ENCODE measurements at places on chromosomes 7 and 10.

DNA sequence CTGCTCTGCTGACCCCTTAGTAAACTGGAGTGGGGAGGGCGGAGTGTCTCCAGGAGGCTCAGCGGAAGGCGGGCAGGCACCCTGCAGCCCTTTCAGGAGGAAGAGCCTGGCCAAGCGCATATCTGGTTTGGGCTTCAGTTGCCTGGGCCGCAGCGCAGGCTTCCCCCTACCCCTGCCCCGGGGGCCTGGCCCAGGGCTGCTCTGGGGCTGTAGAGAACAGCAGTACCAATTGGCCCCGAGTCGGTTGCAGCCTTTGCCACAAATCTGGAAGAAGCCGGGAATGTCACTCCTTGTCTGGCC lies 28.1 kb upstream of the JAKMIP3 start:
- no peak for DNase-seq

- DNase-seq: no peak
Measured at GRCh38 chr10:101225846-101226421, 3.3 kb downstream of the LBX1 start.

DNA sequence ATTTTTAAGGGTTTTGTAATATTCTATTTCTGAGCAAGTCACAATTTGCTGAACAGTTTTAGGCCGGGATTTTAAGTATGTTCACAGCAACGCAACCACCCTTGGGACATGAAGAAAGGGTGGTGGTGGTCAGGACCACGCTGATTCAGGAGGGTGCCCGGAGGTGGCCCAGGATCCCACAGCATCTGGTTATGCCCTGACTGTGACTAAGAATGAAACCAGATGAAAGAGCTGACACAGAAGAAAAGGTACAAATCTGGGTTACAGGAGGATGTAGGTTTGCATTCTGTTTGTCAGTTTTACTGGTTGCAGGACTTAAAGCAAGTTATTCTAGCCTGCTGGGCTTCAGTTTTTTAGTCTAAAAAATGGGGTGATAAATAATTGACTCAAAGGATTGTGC lies 279.7 kb downstream of the CCSER2 start:
- DNase-seq: no peak

DNA sequence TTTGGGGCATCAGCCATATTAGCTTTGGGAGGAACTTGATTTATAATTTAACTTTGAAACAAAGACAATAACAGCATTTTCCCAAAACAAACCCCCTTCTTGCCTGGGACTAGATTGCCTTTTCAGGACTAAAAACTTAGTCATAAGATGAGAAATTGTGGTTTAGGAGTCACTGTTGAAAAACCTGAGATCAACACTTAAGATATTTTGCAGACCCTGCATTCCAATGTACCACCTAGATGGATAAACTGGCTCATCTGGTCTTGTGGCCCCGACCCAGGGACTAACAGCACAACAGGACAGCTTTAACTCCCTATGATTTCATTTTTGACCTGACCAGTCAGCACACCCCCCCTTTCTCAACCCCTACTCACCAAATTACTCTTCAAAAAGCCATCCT lies 1165.4 kb downstream of the XPNPEP1 start:
- no peak for DNase-seq

DNA sequence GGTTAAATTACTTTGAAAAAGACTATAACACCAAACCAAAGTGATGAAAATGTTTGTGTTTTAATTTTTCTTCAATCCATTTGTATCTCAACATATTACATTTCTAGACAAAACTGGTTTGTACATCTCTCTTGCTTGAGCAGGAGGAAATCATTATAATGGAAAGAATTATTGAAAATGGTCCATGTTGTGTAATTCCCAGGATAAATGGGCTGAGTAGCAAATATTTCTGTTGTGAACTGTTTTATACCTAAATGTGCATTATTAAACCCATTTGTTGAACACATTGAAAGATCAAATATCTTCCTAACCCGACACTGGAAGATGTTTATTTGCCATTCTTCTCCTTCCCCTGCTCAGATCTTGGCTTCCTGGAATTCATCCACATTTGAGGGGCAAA lies 14.1 kb upstream of the CDK6 start:
- DNase-seq: no peak

DNA sequence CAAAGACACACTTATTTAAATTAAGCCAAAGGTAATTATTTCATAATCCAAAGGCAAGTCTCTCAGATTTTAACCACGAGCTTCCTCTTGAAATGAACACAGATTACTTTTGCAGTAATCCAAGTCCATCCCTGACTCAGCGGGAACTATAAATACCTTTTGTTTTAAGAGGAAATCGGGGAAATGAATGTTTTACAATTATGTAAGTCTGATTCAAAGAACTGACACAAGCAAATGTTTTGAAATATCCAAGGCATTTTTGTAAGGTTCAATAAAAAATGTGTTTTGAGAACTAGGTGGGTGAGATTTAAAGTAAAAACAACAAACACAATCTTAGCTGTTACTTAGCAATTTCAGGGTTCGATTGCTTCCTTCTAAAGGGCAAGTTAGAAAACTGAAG lies 179.8 kb upstream of the ASAH2 start:
- no peak for DNase-seq

DNA sequence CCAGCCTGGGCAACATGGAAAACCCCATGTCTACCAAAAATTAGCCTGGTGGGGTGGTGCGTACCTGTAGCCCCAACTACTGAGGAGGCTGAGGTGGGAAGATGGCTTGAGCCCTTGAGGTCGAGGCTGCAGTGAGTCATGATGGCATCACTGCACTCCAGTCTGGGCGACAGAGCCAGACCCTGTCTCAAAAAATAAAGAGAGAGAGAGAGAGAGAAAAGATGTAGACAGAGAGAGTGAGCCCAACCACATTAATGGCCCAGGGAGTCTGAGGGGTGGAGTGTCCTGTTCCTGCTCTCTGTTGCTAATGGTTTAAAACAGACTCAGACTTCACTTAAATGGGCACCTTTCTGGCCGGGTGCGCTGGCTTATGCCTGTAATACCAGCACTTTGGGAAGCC lies 455.7 kb upstream of the GALNT17 start:
- DNase-seq: no peak

DNA sequence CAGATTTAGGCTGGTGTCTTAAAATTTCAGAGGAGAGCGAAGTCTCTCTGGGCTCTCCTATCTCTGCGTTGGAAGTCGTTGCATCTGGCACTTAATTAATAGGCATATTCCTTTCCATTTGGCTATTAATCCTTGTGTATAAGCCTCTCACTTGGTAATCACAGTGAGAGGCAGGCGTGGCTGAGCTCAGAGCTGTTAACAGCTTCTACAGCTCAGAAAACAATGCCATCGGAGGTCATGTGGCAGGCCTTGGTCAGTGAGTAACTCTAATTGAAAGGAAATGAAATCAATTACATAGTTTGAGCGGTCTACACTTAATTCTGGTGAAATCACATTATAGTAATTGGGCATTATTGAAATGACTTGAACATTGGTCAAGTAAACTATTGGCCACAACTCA lies 135.1 kb downstream of the DPY19L1 start:
- DNase-seq: no peak

DNA sequence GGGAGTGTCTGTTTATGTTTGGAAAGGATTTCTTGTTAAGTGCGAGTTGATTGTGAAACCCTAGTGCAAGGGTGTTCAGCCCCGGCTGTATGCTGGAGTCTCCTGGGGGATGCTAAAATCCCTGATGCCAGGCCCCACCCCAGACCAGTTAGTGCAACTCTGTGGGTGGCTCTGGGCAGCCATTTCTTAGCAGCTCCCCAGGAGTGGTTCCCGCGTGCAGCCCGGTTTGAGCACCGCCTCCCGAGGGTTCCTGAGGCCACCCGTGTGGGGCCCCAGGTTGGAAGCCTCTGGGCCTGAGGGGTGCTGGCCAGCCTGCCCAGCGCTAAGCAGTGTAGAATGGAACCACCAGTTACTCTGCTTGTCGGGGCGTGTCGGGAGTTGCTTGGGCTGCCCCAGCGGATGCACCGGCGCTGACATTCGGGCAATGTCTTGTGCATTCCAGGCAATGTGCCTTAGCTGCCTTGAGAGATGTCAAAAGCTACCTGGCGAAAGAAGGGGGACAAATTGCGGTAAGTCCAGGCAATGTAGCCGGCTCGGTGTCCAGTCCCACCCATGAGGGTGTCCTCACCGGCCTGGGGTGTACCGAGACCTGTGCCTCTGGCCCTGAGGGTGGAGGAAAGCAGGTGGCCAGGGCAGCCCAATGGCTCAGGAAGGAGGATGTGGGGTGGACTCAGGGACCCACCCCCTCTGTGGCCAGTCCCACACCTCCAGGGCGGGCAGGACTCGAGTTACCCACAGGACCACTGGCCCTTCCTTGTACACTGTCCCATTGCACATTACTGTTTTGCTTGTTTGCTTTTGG lies 13.2 kb downstream of the PFKFB3 start:
- no peak for DNase-seq

GRCh38 chr10:96664563-96664962 lies 55.8 kb downstream of the PIK3AP1 start:
- DNase-seq: no peak

DNA sequence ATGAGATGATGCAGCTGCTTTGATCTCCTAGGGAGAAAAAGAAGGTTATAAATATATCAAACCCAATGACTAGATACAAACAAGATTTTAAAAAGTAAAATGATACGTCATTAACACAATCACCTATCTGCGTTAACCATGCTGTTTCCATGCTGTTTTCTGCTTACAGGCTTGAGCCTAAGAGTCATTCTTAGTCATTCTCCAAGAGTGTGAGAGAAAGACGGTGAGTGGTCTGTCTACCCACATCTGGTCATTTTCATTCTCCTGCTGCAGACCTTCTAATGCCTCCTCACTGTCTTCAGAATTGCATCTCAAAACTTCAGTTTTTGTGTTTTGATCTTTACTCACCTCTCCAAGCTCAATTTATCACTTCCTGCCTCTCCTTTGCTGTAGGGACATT lies 98.0 kb upstream of the ELMO1 start:
- no peak for DNase-seq

GRCh38 chr7:102101111-102101551 lies 185.5 kb upstream of the SH2B2 start:
- DNase-seq: no peak

GRCh38 chr7:21550076-21550475 lies 7.2 kb downstream of the DNAH11 start:
- DNase-seq: no peak

GRCh38 chr10:129730993-129731325 lies 233.1 kb downstream of the EBF3 start:
- DNase-seq: no peak

- no peak for DNase-seq
Measured at GRCh38 chr7:97269741-97270140, 152.2 kb downstream of the SDHAF3 start.

DNA sequence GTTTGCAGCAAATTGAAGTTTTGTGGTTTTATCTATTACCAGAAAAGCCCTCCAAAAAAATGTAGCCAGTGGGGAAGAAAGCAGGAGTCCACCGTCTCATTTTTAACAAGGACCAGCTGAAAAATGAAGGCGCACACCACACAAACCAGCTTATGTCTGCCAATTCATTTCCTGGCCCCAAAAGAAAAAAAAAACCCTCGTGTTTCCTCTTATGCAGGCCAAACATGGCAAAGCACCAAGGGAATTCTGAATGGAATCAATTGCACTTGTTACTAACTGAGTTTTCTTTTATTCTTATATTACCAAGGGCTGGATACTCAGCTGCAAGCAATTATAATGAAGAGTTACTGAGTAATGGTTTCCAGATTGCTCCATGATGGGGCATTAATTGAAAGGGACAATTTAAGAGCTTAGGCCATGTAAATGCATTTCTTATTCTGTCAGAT lies 428.3 kb upstream of the NPVF start:
- no peak for DNase-seq

GRCh38 chr10:95524358-95525032 lies 36.7 kb downstream of the SORBS1 start:
- no peak for DNase-seq

- DNase-seq: no peak
Measured at GRCh38 chr10:131261890-131262475, 49.5 kb downstream of the TCERG1L start.

- no peak for DNase-seq
Measured at GRCh38 chr10:1247598-1248261, 191.5 kb downstream of the WDR37 start.

DNA sequence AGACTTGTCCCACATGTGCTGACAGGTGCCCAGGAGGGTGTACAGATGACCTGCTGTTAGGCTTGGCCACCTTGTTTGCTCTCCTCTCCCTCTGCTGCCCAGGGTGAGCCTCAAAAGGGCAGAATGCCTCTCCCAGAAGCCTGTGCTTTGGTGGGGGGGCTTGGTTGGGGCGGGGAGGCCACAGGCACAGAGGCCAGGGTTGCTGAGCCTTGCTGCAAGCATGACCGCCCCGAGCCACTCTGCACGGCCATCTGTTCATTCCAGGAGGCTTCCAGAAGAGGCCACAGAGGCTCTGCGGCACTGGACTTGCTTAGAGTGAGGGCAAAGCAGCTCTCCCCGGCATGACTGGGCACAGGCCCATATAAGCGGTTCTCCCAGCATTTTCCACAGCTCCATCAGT lies 190.8 kb downstream of the GLRX3 start:
- no peak for DNase-seq

DNA sequence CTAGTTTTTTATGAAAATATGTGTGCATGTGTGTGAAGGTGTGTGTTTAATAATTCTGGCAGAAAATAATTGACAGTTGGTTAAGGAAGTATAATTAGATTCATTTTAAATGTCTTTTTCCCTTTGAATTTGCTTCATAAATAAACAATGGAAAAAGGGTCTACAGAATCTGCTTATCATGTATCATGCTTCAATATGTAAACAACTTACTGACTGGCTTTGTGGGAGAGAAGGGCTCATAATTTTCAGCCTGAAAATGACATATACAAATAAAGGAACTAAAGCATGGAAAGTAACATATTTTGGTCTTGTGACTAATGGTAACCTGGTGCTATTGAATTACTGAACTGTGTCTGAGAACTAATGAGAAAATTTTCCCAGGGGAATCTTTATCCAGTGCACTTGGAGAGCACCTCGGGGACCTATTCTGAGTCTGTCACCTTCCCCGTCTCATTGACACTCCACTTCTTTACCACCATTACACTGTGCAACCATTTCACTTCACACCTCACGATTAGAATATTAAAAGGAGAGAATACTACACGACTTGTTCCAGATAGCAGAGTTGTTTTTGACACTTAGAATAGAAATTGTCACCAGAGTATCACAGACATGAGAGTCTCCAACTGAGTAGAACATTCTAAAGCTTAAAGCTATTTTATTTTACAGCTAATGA lies 298.6 kb downstream of the TFEC start:
- DNase-seq: no peak

- no peak for DNase-seq
Measured at GRCh38 chr10:70125918-70126552, 6.6 kb downstream of the AIFM2 start.

DNA sequence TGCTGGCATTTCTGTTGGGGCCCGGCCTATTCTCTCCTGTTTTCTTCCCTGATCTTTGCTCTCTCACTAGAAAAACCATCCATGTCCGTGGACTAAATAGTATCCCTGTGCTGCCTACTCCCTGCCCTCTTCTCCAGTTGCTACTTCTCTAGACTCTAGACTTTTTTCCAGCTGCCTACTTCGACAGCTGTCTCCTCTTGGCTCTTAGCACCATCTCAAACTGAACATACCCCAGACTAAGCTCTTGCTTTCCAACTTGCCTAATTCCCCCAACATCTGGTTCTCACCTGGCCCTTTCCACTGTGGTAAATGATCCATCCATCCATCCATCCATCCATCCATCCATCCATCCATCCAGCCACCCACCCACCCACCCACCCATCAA lies 19.5 kb downstream of the ADCYAP1R1 start:
- DNase-seq: no peak
